ENCODE measurements at places on chromosomes 2 and 18.

DNA sequence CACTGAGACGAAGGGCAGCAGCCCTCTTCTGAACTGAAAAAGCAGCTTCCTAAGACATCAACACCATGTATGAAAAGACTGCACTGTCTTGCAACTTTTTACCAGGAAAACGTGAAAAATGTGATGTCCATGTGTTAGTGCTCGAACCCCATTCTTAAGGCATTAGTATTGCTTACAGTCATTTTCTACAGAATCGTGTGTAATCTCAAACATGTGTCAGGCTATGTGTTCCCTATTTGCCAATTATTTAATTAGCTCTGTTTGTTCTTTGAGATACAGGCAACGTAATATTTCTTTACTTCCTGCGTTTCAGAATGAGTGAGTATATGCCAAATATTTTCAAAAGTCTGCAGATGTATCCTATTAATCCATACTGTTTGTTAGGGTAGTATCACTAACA is 307.7 kb upstream of the CCDC68 start:
- peak; percentile 89 for DNase-seq

GRCh38 chr2:172917716-172918115 is 157.9 kb upstream of the MAP3K20 start:
- DNase-seq: no peak

GRCh38 chr18:30406728-30407127 is 635.8 kb downstream of the DSC3 start:
- DNase-seq: peak; percentile 1

GRCh38 chr18:3042379-3042778 is 29.4 kb upstream of the LPIN2 start:
- DNase-seq: no peak

DNA sequence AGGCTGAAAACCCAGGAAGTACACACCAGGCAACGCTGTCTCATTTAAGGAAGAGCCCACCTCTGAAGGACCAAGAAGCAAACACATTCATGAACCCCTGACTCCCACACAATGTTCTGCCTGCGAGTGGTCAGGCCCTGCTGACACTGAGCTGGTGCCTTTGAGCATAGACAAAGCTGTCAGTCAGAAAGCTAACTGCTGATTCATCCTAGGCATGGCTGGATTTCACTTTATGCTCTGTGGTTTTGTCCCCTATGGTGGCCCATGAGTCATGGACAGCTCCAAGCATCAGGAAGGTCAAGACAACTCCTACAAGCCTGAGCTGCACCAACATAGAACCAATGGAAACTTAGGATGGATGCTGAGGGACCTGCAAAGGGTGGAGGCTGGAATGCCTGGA is 78.9 kb downstream of the UXS1 start:
- DNase-seq: peak; percentile 78

- DNase-seq: no peak
These were observed 102.8 kb upstream of the TTN start for GRCh38 chr2:178910005-178910404.

- no peak for DNase-seq
These were observed 569.2 kb downstream of the METTL4 start for GRCh38 chr18:2002151-2002550.

DNA sequence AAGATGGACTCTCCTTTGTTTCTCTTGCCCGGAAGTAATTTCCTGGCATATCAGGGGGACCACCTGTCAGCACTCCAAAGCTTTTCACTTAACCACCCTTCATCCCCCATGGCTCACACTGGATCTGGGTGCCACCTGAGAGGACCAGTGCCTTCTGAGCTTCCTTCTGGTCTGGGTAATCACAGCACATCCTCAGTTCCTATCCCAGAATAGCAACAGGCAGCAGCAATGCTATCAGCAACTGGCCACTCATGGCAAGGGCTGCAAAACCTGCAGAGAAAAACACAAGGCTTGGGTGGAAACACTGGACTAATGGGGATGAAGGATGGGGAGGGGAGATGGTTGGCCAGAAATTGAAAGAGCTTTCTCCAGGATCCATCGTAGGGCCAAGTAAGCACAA is 59.9 kb upstream of the STPG4 start:
- DNase-seq: no peak

DNA sequence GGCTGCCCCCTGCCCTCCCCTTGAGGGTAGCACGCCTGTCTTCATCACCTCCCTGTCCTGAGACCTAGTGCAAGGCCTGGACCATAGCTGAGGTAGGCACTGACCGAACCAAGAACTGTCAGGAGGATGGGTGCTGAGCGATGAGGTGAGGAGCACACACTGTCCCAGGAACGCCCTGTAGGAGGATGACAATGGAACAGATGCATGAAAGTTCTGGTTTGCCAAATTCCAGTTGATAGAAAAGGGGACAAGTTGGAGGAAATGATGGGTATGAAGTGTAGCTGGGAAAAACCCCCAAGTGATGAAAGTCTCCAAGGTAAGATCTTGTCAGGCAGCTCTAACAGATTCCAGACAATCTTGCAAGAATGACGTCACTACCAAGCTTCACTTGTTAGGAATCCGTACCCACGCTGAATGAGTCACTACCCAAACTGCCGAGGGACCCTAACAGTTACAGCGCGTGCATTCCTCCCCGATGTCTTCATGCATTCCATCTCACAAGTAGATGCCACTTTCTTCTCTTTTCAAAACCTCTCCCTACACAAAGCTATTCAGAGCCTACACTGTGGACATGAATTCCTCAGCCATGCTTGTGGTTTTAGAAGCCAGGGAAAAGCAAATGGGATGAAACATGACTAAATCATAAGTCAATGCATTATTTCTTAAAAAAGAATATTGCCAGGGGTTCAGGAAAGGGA is 27.6 kb downstream of the MRPL33 start:
- DNase-seq: peak; percentile 100

GRCh38 chr2:162174746-162175145 is 22.7 kb upstream of the GCG start:
- peak; percentile 73 for DNase-seq
